ENCODE measurements at places on chromosomes 4 and X.
A peak's percentile ranks its signal among the peaks of the same experiment; 100 is the strongest.

GRCh38 chr4:169275180-169275579 is 4.4 kb upstream of the SH3RF1 start:
- no peak for DNase-seq

DNA sequence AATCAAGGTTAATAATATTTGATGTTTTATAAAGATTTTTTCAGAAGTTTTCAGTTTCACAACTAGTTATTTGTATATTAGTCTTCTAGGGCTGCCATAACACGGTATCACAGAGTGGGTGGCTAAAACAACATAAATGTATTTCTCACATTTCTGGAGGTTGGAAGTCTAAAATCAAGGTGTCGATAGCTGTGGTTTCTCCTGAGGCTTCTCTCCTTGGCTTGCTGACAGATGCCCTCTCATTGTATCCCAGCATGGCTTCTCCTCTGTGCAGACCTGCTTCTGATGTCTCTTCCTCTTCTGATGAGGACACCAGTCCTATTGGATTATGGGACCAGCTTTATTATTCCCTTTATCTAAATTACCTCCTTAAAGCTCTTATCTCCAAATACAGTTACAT is 1456.6 kb downstream of the STIM2 start:
- no peak for DNase-seq

GRCh38 chrX:136159611-136160025 is 12.3 kb downstream of the FHL1 start:
- no peak for DNase-seq

DNA sequence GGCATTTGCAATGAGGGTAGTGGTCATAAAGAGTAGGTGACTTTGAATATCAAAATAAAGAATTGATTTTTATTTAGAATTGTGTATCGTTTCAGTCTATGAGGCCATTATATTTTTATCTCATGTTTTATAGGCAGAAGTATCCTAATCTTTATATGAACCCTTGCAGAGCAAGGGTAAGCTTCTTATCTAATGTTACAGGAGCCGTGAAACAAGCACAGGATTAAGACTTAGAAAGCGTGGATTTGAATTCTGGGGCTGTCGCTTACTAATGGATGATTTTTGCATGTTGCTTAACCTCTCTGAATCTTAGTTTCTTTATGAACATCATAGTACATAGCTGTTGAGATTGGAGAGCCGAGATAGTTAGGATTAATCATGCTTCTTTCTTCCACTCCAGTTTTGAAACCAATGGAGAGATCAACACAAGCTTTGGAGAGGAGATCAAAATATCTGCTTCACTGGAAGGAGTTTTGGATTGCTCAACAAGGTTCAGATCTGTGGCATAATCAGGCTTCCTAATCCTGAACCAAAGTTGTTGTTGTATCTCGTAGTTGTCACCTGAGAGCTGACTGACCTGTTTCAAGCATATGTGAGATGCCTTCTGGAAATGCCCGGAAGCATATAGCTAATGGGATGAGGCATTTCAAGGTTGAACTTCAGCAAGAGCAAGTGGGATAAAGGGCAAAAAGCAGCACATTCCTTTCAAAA is 166.9 kb upstream of the GK2 start:
- DNase-seq, result no peak

GRCh38 chr4:141158219-141158618 is 24.9 kb upstream of the RNF150 start:
- DNase-seq, result peak; percentile 63

- DNase-seq, result no peak
These were observed 14.8 kb downstream of the CXCL3 start for GRCh38 chr4:74023709-74024108.

- DNase-seq, result no peak
These were observed 117.9 kb downstream of the SH3RF1 start for GRCh38 chr4:169152899-169153298.

DNA sequence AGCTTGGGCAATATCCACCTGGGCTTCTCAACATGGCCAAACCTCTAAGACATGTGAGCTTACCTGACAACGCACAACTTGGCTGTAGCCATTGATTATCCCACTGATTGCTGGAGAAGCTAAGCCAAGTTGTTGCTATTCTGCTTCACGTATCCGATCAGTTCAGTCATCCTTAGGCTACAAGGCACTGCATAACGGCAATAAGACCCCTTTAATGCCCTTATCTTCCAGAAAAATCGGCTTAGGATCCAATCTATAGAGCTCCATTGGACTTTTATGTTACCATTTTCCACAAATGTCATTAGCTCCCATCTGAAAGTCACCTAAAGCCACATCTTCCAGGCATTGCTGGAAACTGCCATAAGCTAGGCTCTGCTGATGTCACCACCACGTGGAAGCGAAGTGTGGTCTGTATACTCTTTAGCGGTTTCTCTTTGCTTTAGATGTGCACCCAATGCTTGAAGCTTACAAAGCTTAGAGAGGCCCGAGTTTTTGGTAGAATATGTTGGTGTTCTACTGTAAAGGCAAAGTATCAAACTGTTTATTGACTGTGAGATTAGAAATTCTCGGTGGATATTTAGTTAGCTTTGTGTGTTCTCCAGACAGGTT is 163.1 kb downstream of the CPE start:
- DNase-seq, result no peak

GRCh38 chr4:62285026-62285425 is 1084.9 kb downstream of the ADGRL3 start:
- DNase-seq, result no peak

DNA sequence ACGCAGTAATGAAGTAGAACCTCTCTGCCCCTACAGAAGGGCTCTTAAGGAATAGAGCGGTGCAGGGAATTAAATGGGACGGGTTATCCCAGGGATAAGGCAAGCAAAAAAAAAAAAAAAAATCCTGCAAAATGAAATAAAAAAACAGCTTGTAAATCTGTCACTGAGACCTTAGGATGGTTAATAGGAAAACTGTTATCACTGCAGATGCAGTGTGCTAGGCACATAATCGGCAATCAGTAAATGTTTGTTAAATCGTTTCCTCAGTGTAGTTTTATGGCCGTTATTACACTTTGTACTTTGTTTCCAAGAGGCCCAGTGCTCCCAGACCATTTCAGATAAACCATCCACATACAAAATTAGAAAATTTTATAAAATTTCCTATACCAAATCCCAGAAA is 1.0 kb downstream of the HNRNPH2 start:
- peak; percentile 20 for DNase-seq

DNA sequence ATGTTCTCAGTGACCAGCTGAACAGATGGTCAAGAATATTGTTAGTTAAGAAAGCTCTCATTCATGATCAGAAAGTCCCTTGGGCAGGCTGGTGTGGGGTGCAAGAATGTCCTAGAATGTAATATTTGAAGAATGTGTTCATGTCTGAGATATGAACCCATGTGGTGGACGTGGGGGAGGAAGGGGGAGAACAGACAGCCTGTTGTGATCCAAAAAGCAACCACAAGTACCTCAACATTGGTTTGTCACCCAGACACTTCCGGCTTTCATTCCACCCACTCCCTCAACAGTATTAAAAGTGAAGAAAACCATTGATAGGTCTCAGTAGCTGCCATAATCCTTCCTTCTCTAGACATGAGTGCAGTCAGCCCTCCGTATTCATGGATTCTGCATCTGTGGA is 82.2 kb downstream of the MAML3 start:
- peak; percentile 82 for DNase-seq

GRCh38 chr4:107058828-107059227 is 22.7 kb upstream of the DKK2 start:
- peak; percentile 5 for DNase-seq

DNA sequence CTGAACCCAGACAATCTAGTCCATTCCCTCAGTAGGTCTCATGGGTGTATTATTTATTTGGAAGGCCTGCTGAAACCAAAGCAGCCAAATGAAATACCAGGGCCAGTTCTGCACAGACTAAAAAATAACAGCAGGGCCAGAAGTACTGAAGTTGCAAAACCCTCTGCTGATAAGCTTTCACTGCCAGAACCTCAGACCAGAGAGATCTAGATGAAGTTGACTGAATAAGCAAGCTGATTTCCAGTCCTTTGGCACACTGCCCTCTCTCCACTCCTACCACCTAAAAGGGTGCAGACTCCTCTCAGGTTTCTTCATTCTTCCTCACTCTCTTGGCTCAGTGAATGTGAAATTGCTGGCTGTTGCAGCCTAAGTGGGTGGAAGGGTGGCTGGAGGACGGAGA is 276.7 kb upstream of the KLF3 start:
- DNase-seq, result no peak

All from EH (cell line).